ENCODE measurements at places on chromosomes 11 and 22.
A peak's percentile ranks its signal among the peaks of the same experiment; 100 is the strongest.

- no peak for DNase-seq
Measured at GRCh38 chr22:27113641-27114040, 456.3 kb downstream of the MIAT start.

DNA sequence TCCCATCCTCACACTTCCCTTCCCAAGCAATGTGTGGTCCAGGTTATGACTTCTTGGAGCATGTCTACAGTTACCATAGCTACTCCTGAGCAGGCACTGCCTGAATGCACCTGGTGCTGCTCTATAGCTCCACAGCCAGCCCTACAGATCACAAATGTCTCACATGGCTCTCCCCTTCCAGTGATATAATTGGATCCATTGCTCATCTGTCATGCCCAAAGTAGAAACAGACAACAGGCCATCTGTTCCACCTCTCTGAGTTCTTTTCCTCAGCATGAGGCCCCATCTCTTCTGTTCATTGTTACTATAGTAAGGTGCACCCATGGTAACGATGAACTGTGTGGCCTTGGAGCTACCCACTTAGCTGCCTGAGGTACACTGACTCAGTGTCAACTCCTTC is 320.3 kb upstream of the ZC3H12C start:
- no peak for DNase-seq

- DNase-seq, result no peak
Measured at GRCh38 chr11:104700609-104701008, 197.7 kb downstream of the CASP12 start.

DNA sequence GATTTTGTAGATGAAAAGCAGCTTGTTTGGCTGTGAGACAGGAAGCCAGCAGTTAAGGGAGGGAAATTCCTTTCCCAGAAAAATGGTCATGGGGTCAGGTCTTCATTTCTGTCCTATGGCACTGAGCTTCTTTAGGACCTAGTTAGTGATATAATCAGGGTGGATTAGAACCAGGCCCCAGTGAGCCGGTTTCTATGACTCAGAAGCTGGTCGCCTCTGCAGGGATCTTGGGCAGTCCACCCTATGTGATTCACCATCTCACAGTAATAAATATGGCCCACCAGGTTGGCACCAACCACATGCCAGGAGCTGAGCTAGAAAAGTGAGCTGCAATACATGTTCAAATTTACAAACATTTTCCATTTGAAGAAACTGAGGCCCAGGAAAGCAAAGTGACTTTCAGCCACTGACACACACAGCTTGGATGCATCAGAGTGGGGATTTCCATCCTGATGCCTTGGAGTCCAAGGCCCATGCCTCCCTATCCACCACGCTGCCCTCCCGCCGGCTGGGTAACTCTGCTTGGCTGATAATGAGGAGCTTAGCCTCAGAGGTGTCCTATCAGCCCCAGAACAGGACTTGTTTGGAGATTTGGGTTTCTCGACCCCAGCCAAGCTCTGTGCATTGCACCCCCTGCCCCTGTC is 42.0 kb downstream of the CD82 start:
- DNase-seq, result no peak

- DNase-seq, result no peak
Measured at GRCh38 chr11:78699609-78700135, 125.0 kb upstream of the NARS2 start.

- DNase-seq, result no peak
Measured at GRCh38 chr11:76740772-76741171, 42.4 kb upstream of the TSKU start.

GRCh38 chr11:11935536-11935935 is 72.9 kb downstream of the DKK3 start:
- no peak for DNase-seq

DNA sequence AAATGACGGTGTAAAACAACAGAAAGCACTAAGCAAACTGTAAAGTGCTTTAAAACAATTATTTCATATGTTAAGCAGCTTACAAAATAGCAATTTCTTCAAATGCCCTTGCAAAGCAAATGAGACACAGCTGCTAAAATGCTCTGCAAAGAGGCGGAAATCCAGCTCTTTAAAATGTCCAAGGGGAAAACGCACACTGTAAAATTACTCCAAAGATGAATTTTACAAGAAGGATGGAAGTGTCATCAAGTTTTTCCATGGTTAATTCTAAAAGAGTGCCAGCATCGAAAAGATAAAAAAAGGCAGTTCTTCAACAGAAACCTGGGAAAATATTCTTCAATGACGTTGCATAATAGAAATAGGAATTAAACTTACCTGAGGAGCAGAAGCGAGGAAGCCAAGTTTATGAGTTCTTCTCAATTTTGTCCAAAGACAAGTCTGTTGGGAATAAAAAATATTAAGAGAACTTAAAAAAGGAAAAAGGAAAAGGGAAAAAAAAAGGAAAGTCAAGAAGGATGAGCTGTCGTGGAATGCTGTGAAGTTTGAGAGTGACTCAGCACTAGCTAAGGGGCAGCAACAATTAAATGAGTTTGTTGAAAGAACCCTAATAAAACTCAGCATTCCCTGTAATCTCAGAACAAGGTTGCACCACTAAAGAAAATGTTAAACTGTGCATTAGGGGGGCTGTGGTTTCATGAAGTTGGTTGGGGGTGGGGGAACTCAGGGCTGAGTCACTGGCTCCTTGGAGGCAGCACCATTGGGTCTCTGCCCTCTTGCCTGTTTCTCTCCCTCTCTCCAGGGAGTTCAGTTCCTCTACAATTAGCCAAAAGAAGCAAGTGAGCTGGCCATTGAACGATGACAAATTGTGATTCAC is 64.2 kb upstream of the BLID start:
- no peak for DNase-seq

DNA sequence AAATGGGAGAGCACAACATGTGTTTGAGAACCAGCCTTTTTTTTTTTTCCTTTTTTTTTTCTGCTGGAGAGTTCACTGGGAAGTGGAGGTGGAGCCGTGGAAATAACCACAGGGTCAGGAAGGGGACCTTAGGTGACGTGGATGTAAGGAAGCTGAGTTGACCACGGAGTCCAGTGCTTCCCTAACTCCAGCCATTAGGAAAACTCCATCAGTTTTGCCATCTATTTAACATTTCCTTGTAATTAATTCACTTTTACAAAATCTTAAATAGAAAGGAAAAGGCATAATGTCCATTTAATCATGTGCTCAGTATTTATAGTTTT is 2.0 kb upstream of the CDK2AP2 start:
- DNase-seq, result no peak

DNA sequence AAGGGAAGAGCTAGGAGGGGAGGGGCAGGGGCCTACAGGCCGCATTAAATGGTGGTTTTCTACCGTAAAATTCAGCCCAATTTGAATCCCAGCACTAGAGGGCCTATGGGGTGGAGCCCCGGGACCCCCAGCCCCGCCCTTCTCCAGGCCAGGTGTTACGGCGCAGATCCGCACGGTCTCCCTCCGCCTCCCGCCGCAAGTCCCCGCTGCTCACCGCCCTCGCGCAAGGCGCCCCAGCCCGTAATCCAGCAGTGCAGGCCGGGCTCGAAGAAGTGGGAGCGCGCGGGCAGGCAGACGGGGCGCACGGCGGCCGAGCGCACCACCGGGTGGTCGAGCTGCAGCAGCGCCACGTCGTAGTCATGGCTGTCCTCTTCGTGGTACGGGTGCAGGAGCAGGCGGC is 17.3 kb downstream of the KCTD17 start:
- no peak for DNase-seq

GRCh38 chr11:116404462-116404798 is 368.4 kb downstream of the BUD13 start:
- no peak for DNase-seq

DNA sequence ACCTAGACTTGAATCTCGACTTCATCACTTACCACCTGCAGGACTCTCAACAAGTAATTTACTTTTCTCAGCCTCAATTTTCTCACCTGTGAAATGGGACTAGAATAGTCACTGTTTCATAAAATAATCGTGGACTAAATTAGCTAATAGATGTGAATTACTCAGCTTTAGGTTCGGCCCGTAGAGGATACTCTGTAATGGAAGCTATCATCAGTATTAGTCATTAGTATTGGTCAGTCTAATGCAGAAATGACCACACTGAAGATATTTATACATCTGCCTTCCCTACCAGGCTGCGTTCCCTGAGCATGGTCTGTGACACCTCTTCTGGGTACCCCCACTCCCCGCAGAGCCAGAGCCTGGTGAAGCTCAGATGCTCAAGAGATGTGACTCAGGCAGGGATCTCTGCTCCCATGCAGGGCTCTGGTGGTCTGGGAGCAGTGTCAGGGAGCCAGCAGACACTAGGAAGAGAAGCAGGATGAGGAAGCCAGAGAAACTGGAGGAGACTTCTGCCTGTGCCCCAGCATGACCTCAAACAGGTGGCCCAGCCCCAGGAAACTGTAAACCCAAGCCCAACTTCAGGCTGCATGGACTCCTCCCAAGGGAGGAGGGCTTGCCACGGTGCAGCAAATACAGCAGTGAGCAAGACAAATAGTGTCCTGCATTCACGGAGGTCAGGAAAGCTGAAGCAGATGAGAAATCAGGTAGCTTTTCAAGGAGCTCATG is 88.0 kb upstream of the E2F8 start:
- peak; percentile 92 for DNase-seq

DNA sequence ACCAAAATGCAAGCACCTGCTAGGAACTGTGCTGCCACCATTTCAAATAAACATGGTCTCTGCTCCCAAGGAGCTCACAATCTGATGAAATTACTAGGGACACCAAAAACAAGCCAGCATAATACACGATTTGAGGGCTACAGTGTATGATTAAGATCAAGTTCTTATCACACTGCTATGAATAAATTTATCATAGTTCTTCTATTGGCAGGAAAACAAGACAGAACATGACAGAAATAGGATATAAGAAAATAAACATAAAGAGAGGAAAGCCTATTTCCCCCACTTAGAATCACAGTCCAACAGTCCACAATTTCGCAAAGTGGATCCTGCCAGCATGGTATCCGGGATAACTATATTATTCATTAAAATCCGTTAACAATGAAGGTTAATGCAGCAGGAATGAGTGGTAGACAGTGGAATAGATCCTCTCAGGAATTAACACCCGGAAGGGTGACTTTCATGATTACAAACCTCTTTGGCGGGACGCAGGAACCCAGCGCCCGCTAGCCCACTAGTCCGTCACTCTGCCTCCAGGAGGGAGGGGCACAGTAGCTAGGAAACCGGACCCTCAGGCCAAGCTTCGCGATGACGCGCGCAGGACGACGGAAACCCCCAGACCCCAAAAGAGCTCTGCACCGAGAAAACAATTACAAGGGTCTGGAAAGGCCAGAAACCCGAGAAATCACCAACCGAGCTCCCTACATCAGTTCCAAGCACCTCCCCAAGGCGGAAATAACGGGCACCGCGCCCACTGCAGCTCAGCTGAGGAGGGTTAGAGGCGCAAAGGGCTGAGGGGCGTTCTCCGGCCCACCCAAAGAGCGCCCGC is 607 bp downstream of the CCDC82 start:
- DNase-seq, result no peak

DNA sequence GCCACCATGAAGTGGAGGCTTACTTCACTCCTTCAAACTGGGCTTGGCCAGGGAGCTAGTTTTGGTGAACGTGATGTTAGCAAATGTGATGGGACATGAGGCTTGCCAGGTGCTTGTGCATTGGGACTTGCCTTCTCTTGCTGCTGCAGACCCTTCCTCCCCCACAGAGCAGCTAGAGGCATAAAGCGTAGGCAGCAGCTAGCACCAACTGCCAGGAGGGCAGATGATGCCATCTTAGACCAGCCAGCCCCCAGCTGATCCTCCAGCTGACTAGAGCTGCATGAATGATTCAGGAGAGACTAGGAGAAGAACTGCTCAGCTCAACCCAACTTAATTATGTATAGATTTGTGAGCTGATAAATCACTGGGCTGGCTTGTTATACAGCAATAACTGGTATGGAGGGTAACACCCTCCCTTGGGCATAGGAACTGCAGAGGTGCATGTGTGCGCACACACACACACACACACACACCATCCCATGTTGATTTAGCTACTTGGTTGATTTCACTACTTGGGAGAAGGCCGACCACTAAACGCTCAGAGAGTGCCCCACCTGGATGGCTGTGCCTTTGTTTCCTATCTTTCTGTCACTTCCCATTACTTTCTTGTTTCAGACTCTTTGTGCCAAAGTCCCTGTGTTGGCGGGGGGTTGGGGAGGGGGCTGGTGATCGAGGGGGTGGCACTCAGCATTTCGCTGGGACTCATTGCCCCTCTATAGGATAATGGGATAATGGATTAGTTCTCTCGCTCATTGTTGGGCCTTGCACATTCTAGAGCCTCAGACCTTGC is 202.8 kb downstream of the ADAMTS15 start:
- DNase-seq, result no peak

GRCh38 chr22:34160141-34160783 is 240.0 kb upstream of the LARGE1 start:
- DNase-seq, result no peak

GRCh38 chr11:8318536-8318935 is 54.9 kb upstream of the LMO1 start:
- peak; percentile 41 for DNase-seq

DNA sequence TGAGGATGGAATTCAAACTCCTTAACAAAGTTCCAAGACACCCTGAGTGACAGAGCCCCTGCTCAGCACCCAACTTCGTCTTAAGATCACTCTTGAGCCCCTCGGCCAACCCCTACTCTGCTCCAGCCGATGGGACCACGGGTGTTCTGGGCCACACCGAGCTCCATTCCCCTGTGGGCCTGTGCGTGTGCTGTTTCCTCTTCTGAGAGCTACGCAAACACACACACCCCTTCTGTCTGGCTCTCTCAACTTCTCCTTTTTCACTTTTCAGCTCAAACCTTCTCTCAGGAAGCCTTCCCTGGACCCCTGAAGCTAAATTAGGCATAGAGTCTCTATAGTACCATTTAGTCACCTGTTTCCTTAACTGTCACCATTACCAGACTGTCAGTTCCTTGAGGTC is 37.5 kb upstream of the NNMT start:
- no peak for DNase-seq

- no peak for DNase-seq
Measured at GRCh38 chr22:21800552-21801303, 65.1 kb upstream of the YPEL1 start.

GRCh38 chr22:30305906-30306626 is 16.8 kb upstream of the CASTOR1 start:
- DNase-seq, result no peak

- peak; percentile 40 for DNase-seq
Measured at GRCh38 chr11:1238767-1239595, 16.1 kb downstream of the MUC5B start.
